ENCODE measurements at places on chromosomes 11 and 22. TPM values are rescaled to one million over a fixed set of nuclear protein-coding genes. Genes with fewer than 3 reads are reported as not detected.

KLHL22 gene
- total RNA-seq = 10.4 TPM

MRGPRG gene
- not detected for total RNA-seq

CD3D gene
- not detected for total RNA-seq

MPEG1 gene
- total RNA-seq = not detected

RAG2 gene
- total RNA-seq = not detected

PNPLA3 gene
- 1.5 TPM for total RNA-seq

MACROD1 gene
- 13.6 TPM for total RNA-seq

MUC2 gene
- total RNA-seq = 0.21 TPM

OR10A2 gene
- total RNA-seq = not detected

LAYN gene
- total RNA-seq = 4.1 TPM
